ENCODE measurements at places on chromosomes 5 and 9.

DNA sequence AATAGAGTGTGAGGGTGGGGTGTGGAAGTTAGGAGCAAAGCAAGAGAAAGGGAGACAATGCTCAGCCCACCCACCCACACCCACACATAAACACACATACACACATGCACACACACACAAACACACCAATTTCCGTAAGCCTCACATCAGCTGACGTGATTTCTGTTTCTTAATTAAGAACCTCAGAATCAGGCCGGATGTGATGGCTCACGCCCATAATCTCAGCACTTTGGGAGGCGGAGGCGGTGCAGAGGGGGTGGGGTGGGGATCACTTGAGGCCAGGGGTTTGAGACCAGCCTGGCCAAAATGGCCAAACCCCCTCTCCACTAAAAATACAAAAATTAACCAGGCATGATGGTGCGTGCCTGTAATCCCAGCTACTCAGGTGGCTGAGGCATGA is 26.4 kb upstream of the PIK3R1 start:
- DNase-seq, result no peak

- DNase-seq, result no peak
Measured at GRCh38 chr9:35448496-35448895, 41.4 kb upstream of the RUSC2 start.

- DNase-seq, result no peak
Measured at GRCh38 chr5:179275941-179276837, 69.1 kb downstream of the ADAMTS2 start.

DNA sequence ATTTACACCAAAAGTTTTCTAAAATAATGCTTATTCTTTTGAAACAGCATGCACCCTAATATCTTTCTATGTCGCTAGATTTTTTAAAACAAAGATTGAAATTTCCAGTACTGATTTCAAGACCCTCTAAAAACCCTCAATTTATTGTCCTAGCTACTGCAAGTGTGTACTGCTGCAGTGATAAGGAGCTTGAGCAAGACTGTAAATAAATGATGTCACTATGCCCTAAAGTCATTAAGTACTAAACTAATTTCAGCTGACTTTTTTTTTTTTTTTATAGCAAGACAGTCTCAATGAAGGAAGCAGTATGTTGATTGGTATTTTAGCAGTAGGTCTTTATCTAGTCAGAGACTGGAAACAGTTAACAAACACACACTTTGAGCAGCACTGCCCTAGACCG is 12.2 kb upstream of the MIER3 start:
- DNase-seq, result no peak

GRCh38 chr9:131302244-131303075 is 12.9 kb downstream of the PLPP7 start:
- DNase-seq, result no peak

DNA sequence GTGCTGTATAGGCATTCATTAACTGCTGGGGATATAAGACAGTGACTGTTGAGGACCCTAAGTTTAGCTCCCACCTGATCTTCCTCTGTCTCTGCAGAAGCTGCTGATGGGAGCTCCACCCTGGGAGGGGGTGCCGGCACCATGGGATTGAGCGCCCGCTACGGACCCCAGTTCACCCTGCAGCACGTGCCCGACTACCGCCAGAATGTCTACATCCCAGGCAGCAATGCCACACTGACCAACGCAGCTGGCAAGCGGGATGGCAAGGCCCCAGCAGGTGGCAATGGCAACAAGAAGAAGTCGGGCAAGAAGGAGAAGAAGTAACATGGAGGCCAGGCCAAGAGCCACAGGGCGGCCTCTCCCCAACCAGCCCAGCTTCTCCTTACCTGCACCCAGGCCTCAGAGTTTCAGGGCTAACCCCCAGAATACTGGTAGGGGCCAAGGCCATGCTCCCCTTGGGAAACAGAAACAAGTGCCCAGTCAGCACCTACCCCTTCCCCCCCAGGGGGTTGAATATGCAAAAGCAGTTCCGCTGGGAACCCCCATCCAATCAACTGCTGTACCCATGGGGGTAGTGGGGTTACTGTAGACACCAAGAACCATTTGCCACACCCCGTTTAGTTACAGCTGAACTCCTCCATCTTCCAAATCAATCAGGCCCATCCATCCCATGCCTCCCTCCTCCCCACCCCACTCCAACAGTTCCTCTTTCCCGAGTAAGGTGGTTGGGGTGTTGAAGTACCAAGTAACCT is 22.1 kb downstream of the PCDHGC5 start:
- DNase-seq, result no peak

- DNase-seq, result no peak
Measured at GRCh38 chr5:91469517-91470165, 86.5 kb upstream of the ARRDC3 start.

DNA sequence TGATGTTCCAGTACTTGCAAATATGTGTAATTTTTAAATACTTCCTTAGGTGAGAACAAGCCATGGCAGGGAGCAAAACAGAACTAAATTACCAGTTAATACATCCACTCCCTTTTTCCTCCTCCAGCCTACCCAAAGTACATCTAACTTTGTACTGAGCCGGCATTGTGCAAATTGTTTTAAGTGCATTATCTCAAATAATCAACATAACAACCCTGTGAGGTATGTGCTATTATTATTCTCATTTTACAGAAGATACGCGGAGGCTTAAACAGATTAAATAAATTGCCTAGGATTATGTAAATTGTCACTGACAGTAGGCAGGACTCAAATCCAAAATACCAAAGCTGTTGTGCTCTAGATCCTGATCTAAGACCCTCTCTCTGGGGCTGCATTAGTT is 55.5 kb upstream of the KLF4 start:
- no peak for DNase-seq

- no peak for DNase-seq
Measured at GRCh38 chr9:121924700-121925099, 168.4 kb downstream of the TTLL11 start.

DNA sequence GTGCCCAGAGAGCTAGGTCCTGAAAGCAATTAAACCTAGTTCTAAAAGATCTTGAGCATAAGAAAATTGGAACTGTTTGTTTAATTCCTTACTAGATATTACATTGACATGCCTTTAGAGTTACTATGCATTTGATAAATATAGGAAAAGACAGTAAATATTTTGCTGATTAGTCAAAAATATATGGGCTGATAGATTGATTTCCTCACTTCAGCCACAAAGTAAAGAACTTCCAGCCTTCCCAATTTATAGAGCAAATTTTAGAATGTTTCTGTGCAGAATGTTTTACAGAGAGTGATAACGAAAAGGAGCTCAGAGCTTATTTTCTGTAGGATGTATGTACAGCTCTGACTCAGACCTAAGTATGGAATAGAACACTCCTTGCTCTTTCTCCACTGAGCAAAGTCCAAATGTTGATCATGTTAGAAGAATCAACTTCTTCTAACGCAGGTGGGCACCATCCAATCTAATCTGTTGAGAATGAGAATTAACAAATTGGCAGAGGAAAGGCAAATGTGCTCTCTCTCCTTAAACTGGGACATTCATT is 72.9 kb upstream of the PAM start:
- no peak for DNase-seq

DNA sequence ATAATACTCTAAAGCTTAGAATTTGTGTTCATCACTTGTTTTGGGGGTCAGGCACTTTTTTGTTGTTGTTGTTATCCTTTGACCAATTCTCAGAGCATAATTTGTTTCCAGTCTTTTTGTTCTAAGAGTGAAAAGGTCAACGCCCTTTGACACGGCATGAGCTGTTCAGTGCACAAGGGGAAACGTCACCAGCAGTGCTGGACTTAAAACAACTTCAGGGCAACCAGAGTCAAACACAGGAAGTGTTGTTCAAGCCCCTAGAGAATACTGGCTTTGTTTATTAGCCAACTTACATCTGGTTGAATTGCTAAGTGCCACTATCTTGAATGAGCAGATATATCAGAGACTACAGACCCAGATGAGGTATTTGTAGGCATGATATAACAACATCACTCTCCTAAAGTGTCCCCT is 368.9 kb downstream of the TMEM161B start:
- no peak for DNase-seq

- no peak for DNase-seq
Measured at GRCh38 chr5:41510176-41510831, at the start of gene PLCXD3. Gene PLCXD3, minus strand, starts transcription at chr5:41510601. Its CDS starts 75 bp downstream, at chr5:41510526.

DNA sequence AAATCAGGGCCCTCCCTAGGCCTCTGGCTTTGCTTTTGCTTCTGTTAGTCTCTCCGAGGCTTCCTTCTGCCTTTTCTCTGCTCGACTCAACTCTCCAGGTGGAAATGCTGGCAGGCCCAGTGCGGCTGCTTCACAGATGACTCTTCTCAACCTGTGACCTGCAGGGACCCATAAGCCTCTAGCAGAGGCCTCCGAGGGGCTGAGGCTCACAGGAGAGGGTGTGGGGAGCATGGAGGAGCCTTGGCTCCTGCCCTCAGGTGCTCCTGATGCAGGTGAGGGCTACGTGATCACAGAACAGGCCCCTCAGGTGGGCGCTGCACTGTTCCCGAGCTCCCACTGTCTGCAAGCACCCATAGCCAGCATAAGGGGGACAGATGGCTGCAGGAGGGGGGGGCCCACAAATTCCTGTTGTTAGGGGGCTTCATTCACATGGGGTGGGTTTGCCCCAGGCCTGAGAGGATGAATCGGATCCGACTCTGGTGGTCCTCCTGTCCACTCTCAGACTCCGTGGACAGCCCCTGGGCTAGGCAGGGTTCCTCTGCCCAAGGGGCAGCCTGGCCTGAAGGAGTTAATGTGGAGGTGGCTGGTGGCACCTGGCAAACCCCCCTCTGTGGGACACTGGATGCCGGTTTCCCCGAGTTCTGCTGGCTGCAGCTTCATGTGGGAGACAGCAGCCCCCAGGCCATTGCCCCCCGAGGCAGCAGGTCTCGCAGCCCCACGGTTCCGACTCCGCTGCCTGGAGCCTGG is 10.9 kb upstream of the FCN2 start:
- DNase-seq, result no peak

DNA sequence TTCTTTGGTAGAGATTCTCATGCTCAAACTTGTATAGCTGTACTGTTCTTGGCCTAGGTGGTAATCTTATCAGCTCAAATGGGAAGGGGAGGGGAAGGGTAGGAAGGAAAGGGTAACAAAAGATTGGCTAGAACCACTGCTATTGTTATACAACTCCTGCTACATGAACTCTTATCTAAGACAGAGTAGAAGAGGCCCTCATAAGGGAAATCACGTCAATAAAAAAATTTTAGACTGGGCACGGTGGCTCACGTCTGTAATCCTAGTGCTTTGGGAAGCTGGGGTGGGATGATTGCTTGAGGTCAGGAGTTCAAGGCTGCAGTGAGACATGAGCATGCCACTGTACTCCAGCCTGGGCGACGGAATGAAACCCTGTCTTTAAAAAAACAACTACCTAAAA is 15.9 kb downstream of the STOM start:
- no peak for DNase-seq
